Stimulated activated CD8-positive, alpha-beta memory T cell treated with anti-CD3 and anti-CD28 coated beads, Interleukin-15, amount 100 ng/mL, for 24 hours (primary cell): ENCODE measurements at places on chromosomes 4 and X.

- DNase-seq, result no peak
Measured at GRCh38 chr4:20319825-20320612, 68.3 kb downstream of the SLIT2 start.

- DNase-seq, result no peak
Measured at GRCh38 chr4:98179951-98180350, 36.7 kb upstream of the STPG2 start.

DNA sequence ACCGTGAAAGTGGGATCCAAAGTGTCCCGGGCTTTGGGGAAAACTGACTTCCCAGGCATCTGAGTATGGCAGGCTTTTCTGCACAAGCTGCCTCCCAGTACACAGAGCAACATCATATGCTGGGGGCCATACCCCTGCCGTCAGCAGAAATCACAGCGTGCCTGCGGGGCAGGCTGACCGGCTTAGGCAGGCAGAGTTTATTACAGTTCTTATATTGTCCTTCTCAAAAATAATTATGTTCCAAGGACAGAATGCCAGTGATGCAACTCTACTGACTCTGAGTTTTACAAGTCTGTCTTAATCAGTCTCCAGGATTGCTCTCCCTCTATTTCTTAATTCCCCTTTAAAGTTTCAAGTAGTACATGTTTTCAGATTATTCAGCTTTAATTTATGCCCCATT lies 37.0 kb downstream of the IL21 start:
- DNase-seq, result no peak

- DNase-seq, result no peak
Measured at GRCh38 chrX:38277802-38278201, 49.5 kb downstream of the RPGR start.

DNA sequence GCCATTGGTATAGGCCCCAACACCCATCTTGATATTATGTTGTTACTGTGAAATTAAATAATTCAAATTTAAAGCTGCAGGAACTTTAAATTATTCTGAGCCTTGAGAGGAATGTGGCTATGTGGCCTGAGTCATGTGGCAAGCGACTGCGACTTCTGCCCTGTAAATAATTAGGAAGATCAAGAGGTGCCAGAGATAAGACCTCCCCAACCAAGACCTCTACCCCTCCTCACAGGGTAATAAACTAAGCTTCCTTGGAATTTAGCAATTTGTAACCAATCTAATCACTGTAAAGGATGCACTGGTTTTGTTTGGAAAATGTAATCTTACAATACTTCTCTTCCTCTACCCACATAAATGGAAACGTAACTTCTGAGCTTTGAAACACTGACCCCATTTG lies 501.9 kb downstream of the RAPGEF2 start:
- DNase-seq, result no peak

- no peak for DNase-seq
Measured at GRCh38 chrX:16796298-16796697, 10.0 kb downstream of the TXLNG start.

DNA sequence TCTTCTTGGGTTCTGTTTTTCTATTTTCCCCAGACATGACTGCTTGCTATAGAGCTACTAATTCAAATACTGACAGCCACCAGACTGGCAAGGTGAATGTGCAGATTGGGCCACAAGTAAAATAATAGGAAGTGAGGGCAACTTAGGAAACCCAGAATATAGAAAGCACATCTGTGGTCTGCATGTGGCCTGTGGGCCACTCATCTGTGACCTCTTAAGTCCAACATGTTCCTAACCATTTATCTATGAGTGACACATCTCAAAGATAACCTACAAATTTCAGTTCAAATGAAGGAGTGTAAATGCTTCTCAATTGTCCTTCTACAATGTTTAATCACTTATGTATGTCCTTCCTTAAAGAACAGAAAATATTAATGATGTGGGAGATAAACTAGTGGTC lies 128.9 kb downstream of the REELD1 start:
- no peak for DNase-seq

GRCh38 chr4:152860046-152860445 lies 76.1 kb upstream of the FHDC1 start:
- no peak for DNase-seq

GRCh38 chr4:20995015-20995414 lies 294.8 kb downstream of the PACRGL start:
- no peak for DNase-seq

GRCh38 chr4:160026721-160027120 lies 923.8 kb downstream of the RAPGEF2 start:
- no peak for DNase-seq

- DNase-seq, result no peak
Measured at GRCh38 chr4:153432965-153433753, 33.0 kb upstream of the TMEM131L start.

- peak; percentile 6 for DNase-seq
Measured at GRCh38 chrX:120365320-120365719, 3.4 kb downstream of the ATP1B4 start.

- no peak for DNase-seq
Measured at GRCh38 chrX:64977830-64978229, 1.6 kb upstream of the ZC4H2 start.
